ENCODE measurements at places on chromosomes 3 and 15. TPM values are rescaled to one million over a fixed set of nuclear protein-coding genes. Genes with fewer than 3 reads are reported as not detected.

SLC30A4 gene
- total RNA-seq, result 5.6 TPM

MGA gene
- total RNA-seq, result 48.3 TPM

CHL1 gene
- total RNA-seq, result 1.6 TPM

ECE2 gene
- not detected for total RNA-seq

ADPRH gene
- under 0.01 TPM for total RNA-seq

ASB14 gene
- not detected for total RNA-seq

GXYLT2 gene
- total RNA-seq, result 11.4 TPM

ATP13A5 gene
- not detected for total RNA-seq

CPNE9 gene
- total RNA-seq, result not detected

CCR3 gene
- total RNA-seq, result not detected

CRYGS gene
- 0.36 TPM for total RNA-seq

All from IMR-90 (cell line).